SJSA1 (cell line): ENCODE measurements at places on chromosomes 5 and 9.

DNA sequence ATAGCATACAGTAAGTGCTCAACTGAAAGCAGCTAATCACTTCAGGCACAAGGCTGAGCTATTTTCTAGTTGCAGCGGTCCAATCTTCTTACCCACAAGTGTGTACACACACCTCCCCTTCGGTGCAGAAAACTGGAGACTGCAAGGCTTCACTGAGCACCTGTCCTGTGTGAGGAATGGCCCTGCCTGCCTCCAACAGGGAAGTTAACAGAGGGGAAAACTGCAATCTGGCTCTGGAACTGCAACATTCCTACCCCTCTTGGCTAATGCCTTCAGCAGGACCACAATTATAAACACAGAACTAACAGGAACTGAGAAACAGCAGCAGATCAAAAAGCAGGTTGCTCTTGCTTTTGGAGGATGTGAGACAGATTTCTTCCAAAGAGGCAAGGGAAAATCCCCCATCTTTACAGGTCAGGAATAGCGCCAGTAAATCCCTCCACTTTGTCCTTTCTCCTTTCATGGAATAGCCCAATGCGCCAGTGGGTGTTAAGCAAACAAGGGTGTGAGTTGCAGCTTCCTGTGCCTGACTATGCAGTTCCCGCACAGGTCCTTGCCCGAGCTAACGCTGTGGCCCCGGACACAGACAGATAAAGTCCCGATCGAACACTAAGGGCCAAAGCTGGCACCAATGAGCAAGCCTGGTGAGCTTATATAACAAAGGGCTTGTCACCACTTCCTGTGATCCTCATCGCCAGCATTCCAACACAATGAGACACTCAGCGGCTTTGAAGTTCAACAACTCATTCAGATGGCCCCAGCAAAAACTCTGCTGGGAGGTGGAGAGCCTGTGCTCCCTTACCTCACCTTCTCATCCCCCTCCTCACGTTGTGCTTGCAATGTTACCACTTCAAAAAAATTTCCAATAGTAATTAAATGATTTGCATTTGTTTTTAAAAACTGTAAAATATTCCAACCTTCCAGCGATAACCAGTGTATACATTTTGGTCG is 21.5 kb downstream of the SHB start:
- DNase-seq: peak; percentile 83

DNA sequence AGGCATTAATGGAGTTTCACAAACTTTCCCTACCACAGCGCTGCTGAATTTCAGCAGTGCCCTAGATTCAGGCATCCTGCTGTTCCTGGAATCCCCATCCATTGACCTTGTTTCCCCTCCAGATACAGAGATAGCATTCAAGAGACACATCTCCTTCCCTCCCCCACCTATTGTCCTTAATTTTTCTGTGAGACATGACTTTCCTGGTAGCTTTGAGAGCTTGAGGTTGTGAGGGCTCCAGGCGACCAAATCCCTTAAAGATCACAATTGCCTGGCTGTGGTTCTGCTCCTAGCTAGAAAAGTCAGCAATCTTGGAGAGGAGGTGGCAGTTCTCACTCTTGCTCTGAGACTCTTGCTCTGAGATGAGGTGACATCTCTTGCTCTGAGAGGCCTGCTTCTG is 48.0 kb downstream of the PRR16 start:
- DNase-seq: no peak

GRCh38 chr9:12954441-12954840 is 179.6 kb downstream of the LURAP1L start:
- DNase-seq: no peak

DNA sequence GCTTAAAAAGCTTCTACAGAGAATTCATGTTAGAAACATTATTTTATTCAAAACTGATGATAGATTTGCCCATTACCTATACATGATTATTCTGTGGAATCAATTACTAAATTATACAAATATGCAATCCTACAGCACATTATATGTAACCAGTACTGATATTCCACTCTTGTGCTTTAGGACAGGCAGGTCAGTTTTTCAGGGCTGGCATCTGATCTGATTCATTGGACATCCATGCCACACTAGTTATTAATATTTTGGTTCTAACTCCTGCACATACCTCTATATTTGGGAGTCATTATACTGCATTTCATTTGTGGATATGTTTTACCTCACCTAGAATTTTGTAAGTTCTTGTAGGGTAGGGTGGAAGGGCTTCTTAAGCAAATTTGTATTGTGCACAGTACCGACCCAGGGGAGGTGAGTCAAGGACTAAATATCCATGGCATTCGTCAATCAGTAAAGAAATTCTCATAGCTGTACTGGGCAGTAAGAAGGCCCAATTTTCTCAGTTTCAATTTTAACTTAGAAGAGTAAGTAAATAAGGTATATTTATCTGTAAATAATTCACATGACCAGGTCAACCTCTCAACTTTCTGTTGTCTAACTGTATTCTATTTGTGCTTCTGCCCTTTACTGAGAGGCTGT is 33.5 kb downstream of the ELOVL7 start:
- no peak for DNase-seq

- no peak for DNase-seq
These were observed 64.5 kb upstream of the RNF130 start for GRCh38 chr5:180135967-180136629.

DNA sequence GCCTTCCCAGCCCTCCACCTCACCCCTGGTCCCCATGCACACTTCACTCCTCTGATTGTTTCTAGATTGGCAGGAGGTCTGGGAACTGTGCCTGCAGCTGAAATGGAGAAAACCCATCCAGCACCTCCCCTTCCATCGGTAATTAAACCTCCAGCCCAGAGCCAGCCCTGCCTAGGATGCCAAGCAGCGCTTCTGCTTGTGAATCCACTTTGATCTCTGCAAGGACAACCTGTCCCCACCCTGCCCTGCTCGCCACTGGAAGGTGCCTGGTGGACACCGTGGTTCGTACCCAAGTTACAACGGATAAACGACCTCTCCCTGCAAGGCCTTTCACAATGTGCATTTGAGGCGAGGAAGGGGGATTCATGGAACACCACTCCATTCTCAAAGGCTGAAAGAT is 50.6 kb downstream of the IRX2 start:
- no peak for DNase-seq

- DNase-seq: no peak
These were observed 9.9 kb upstream of the SHOC1 start for GRCh38 chr9:111804636-111805035.

DNA sequence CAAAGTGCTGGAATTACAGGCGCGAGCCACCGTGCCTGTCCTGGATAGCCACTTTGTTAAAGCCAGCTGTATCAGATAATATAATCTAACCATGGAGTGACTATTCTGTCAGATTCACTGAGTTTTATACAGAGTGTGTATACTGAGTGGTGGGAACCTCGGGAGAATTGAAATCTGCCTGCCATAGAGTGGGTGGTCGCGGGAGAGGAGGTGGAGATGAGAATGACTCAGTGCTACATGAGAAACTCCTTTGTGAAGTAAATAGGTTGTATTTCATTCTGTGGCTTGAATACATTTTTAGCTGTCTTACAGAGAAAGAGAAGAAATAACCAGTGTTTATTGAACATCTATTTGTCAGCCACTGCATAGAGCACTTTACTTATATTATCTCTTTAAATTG is 26.4 kb downstream of the ATP6V0E1 start:
- DNase-seq: peak; percentile 57

DNA sequence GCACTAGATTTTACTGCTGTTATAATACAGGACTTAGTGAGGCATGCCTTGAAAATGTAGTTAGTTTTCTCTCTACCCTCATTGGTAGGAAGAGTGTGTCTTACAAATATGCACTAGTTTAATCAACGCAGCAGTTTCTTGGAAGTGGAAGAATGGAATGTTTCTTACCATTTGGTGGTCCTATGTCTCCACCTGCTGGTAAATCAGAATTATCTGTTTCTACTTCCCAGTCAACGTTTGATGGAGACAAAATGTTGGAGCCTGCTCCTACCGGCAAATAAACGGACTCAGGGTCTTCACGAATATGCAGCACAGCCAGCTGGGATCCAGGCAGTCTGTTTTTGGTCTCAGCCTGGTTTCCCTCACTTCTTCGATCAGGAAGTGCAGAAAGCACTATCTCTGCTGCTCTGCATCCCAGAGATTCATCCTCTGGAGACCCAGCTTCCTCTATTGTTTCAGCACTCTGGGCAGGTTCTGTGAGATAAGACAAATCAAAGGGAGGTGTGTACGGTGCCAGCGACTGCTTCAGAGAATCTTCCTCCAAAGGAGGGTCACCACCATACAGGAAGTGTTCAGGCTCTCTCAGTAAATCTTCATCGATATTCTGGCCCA is 59.5 kb upstream of the PCA3 start:
- peak; percentile 37 for DNase-seq

- DNase-seq: no peak
These were observed 92.1 kb downstream of the CAVIN4 start for GRCh38 chr9:100669968-100670367.

GRCh38 chr5:33462456-33462855 is 21.7 kb downstream of the TARS1 start:
- no peak for DNase-seq

GRCh38 chr9:131848570-131849160 is 108.8 kb upstream of the RAPGEF1 start:
- DNase-seq: no peak

- DNase-seq: no peak
These were observed 10.8 kb upstream of the CCDC152 start for GRCh38 chr5:42745856-42746255.

GRCh38 chr9:90394871-90395270 is 247.8 kb downstream of the DIRAS2 start:
- no peak for DNase-seq

DNA sequence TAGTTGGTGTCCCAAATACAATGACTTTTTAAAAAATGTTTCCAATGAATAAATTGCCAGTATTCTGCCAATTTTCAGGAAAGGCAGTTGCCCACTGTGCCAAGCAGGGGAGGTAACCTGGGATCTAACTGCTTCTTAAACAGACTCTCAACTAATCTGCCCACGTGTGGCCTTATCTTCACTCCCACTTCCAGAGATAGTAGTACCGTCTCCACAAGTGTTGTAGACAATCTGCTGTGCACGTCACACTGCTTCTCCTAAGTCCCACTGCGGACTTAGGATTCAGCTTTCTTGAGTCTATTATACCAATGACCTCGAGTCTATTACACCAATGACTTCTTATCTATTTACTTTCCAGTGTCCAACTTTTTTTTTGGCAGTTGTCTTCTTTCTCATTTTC is 21.2 kb downstream of the POU4F3 start:
- no peak for DNase-seq

GRCh38 chr5:131379723-131380122 is 115.9 kb downstream of the CDC42SE2 start:
- DNase-seq: peak; percentile 66

- DNase-seq: no peak
These were observed 85.9 kb downstream of the HRH2 start for GRCh38 chr5:175743676-175744210.

- DNase-seq: no peak
These were observed 483.1 kb downstream of the BNC2 start for GRCh38 chr9:16387382-16387781.

DNA sequence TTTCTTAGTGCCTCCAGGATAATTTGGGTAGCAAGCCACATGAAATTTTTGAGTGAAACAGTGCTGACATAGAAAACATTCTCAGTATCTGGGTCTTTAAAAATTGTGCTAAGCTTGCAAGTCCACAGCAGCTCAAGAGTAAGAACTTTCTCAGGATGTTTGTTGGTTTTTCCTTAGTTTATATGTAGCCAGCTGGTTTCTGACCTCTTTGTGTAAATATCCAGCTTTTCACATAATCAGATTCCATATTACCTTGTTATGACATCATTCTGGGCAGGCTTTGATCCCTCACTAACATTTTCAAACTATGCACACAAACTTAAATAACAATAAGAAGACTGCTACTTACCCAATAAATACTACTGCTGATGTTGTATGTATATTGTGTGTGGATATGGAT is 82.9 kb upstream of the VCAN start:
- no peak for DNase-seq

- no peak for DNase-seq
These were observed 436 bp upstream of the EMB start for GRCh38 chr5:50441493-50441955.
